ENCODE measurements at places on chromosomes 11 and 22. TPM values are rescaled to one million over a fixed set of nuclear protein-coding genes. Genes with fewer than 3 reads are reported as not detected.

The MFRP gene
- total RNA-seq, result not detected

GRCh38 chr22:17783773-17784480 is 9.7 kb upstream of the BID start:
- no peak for DNase-seq

- DNase-seq, result no peak
Measured at GRCh38 chr22:31613286-31613903, 48.6 kb downstream of the PISD start.

DNA sequence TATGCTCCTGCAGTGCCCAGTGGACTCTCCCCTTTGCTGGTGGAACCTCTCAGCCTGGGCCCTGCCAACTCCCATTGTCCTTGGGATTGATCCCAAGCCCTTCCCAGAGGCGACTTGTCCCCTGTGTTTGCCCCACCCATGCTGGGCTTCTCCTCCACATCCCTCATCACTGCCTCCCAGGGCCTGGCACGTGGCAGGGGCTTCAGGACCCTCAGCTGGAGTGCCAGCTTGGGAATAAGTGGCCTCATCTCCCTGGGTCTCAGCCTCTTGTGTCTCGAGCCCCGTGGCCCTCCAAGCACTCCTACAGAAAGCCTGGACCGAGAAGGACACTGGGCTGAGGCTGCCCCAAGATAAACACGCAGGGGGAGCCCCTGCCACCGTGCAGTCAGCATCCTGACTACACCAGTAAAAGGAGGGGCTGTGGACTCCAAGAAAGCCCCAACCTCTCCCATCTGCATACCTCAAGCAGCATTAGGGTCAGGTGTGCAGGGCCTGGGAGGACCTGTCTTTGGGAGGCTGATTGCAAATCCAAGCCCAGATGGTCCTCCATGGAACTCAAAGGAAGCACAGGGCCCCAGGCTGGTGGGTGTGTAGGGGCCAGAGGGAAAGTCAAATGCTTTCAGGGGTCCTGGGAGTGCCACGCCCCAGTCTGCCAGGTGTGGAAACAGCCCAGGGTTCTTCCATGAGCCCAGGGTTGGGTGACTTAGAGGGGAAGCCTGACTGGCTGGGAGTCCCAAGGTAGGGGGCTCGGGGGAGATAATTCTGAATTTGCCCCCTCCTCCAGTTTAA is 9.5 kb upstream of the GNAZ start:
- peak; percentile 76 for DNase-seq

DNA sequence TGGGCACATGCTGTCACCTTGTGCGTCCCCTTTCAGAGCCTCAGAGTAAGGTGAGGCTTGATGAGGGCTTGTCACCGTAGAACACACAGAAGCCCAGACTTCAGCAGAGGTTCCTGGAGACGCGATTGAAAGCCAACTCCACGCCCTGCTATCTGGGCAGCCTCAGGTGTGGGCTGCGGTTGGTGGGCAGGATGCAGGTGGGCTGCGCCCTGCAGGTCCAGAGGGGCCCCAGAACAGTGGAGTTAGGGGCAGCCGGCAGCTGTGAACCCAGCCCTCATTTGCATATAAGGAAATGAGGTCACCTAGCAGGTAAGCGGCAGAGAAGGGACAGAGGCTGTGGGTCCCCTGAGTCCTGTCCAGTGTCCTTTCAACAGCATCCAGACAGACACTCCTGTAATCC is 15.4 kb downstream of the PHLDA2 start:
- no peak for DNase-seq

DNA sequence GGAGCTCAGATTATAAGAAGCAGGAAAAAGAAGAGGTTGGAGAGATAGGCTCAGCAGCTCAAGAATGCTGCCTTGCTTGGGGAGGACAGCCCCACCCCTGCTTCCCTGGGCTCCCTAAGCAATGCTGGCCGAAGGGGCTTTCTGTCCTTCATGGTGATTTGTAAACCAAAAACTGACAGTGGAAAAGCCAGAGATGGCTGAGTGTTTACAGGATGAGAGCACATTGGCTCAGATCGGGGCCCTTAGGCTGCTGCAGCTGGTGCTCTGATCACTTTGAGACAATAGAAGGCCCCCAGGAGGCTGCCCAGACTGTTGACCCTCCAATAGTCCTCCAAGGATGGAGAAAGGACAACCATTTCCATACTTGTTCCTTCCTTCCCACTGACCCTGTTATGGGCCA is 28.8 kb upstream of the AMOTL1 start:
- no peak for DNase-seq

DNA sequence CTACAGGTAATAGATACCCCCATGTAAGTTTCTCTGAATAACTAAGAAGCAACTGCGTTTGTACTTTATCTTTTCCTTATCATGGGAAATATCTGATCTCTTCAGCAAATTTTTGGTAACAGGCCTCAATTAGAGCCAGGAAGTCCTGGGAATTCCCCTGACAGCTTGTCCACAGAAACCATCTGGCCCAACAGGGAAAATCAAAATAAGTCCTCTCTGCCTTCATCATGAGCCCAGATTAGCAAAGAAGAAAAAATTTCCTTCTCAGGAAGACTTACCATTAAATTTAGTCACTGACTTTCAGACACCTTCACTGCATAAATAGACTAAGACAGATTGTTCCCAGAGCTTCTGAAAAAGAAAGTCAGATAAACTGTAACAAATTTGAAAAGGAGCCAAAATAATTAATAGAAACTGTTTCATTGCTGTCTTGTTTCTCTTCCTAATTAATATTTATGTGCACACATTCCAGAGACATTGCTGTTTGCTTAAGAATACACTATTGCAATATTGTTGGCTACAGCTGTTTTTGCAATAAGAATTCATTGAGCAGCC is 278.1 kb upstream of the FAT3 start:
- no peak for DNase-seq

Data from lower leg skin (tissue), 4 donors.